ENCODE measurements at places on chromosomes 11 and 22.

- DNase-seq = no peak
These were observed 3.6 kb downstream of the C11orf87 start for GRCh38 chr11:109425554-109425953.

GRCh38 chr11:32786811-32787210 lies 7.7 kb downstream of the CCDC73 start:
- DNase-seq = no peak

DNA sequence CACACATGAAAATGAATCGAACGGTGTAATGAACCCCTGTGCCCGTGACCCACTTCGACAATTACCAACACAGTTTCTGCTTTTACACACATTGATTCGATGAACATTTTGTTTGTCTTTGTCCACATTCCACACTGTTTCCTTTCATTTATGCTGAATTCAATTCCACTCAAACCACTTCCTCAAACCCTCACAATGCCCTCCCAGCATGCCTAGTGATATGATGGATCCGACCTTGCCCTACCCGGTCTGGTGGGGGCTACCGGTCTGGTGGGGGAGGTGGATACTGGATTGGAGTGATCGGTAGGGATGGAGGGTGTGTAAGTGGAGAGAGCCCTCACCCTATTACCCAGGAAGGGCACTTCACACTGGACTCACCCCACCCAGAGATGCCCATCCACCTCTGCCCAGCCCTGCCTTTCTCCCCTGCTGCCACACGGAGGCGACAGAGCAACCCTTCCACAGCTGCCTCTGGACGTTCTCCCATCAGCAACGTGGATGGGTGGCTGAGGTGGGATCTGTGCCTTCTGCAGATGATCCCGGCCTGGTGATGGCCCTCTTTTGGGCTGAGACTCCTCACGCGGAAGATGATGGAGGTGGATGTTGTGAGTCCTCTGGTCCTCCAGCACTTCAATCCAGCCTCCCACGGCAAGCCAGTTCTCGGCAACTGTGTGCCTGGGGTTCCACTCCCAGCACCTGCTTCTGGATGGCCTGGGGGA lies 33.0 kb upstream of the P2RY2 start:
- DNase-seq = no peak

DNA sequence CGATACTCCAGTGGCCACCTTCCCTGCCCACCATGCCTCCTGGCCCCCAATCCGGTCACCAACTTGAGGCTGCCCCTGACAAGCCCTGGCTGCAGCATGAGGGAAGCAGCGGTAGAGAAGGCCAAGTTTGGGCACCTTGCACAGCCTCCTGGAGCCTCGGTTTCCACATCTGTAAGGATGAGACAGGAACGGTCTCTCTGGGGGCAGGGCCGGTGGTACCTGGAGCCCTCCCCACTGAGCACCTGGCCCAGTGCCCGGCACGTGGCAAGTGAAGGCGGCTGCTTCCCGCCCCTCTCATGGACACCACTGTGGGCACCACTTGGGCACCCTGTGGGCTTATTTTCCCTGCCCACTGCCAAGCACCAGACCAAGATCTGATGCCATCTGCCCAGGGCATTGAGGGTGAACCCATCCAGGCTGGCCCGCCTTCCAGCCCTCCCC lies 77.8 kb downstream of the CDKN1C start:
- DNase-seq = no peak

- DNase-seq = no peak
These were observed 1272.2 kb downstream of the LRRC4C start for GRCh38 chr11:40187295-40187694.

DNA sequence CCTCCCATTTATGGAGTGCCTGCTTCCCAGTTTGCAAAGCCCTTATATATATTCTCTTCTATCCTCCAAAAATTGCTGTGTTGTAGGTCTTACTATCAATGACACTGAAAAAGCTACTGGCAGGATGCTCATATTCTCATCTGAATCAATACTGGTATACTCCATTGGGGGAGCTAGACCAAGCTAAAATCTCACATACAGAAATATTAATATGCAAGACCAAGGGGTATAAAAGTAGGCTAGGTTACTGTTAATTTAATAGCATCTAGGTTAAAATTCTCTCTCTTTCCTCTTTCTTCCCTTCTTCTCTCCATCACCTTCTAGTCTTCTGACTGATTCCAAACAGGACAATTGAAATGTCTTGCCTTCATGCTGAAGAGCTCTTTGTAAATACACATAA lies 17.1 kb upstream of the BDNF start:
- DNase-seq = no peak

- DNase-seq = no peak
These were observed 105.4 kb upstream of the CSNK2A3 start for GRCh38 chr11:11458485-11458884.

Data from BJ (cell line).